ENCODE measurements at places on chromosomes 1 and 21. TPM values are rescaled to one million over a fixed set of nuclear protein-coding genes. Genes with fewer than 3 reads are reported as not detected.
A peak's percentile ranks its signal among the peaks of the same experiment; 100 is the strongest.

Gene GBP1
- 21.2 TPM for total RNA-seq

DNA sequence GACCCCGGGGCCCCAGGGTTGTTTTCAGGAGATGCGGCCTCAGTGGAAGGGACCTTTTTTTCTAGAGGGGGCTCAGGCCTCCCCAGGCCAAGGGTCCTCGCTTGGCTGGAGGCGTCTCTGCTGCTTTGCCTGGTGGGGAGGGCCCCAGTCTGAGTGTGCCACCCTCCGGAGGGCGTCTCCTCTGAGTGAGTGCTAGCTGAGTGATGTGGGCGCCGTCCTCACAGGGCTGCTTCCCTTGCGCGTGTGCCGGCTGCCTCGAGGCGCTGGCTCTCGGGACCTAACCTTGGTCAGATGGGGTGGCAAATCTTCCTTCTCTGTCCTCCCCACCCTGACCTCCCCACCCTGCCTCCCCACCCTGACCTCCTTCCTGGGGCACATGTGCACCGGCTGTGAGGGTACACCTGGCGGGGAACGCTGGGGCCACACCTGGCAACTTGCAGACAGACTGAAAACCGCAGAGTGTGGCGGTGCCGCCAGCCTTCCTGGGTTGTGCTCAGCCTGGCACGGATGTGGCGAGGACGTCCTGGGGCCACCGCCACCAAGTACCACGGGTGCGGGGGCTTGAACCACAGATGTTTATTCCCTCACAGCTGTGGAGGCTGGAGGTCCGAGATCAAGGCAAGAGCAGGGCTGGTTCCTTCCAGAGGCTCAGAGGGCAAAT, 93.0 kb upstream of the TTC34 start:
- no peak for DNase-seq

Gene TTLL10
- total RNA-seq = 1.2 TPM

DNA sequence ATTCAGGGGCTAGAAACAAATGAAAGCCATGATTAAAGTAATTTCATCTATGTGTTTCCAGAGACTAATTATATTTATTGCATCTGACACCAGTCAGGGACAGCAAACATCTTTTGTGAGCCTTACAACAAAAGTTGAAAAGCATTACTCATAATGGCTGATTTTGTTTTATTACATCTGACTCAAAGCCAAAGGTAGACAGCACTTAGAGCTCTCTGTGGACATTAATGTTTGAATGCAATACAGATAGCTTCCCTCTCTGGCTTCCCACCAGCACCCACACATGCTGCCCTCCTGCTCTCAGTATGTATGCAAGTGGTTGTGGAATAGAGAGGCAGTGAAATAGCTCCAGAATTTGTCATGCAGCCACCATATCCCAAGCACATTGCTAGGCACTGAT, 198.7 kb downstream of the SETD4 start:
- DNase-seq = no peak

GRCh38 chr1:76303340-76303717, 228.8 kb downstream of the ST6GALNAC3 start:
- no peak for DNase-seq

- peak; percentile 74 for DNase-seq
These were observed 40.1 kb downstream of the ELK4 start for GRCh38 chr1:205591522-205592351.

Gene RHOU
- total RNA-seq = 52.0 TPM

Gene ITLN1
- total RNA-seq = 268 TPM

DNA sequence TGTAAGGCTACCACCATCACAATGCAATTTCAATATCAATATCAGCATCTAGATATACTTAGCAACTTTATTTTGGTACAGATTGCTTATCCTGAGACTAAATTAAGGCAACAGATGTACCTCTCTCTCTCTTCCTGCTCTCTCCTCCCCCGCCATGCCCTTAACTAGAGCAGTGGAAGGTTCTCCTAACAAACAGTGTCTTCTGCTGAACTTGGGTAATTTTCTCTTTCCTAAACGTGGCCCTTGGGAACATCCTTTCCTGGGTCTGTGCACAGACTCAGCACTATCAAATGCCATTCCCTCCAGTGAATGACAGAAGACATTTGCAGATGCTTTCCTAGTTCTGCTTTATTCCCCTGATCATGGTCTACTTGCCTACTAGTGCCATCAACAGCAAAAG, 85.6 kb upstream of the TTC39A start:
- no peak for DNase-seq

Gene CNIH3
- 1.5 TPM for total RNA-seq

DNA sequence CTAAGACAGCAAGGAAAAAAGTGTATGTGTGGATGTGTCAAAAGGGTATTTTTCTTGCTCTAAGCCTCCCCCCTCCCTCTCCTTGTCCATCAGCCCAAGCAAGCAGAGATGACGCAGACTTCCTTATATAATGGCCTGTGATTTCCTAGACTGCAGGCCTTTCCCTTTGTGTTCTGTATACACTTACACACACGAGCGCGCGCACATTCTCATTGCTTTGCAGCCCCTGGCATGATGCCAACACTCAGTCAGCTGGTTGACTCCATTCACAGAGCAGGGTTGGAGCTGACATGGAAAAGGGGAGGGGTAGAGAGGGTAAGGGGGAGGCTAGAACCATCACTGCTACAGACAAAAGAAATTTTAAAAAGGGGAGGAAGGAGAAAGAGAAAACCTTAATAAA, 41.8 kb downstream of the GATAD2B start:
- DNase-seq = peak; percentile 90

DNA sequence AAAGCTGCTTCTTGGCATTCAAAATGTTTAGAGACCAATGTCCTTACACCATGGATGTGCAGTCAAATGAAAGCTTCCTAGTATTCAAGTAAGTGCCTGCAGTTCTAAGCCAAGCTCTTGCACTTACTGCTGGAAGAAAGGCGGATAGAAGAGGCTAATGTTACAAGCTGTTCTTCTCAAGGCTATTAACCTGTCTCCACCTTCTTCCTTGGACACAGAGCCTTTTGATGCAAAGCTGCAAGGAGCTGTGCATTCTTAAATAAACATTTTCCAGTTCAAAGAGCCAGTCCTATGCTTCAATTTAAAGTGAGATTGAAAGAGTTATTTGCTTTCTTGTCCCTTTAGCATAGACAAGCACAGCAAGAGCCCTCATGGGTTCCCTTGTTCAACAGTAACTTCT, 167.9 kb upstream of the RUNX1 start:
- DNase-seq = no peak

GRCh38 chr21:36477001-36477400, 2.9 kb downstream of the CLDN14 start:
- no peak for DNase-seq
